Stimulated activated CD4-positive, alpha-beta T cell treated with anti-CD3 and anti-CD28 coated beads, Interleukin-15, amount 100 ng/mL, for 48 hours (primary cell): ENCODE measurements at places on chromosomes 2 and 18.

GRCh38 chr2:73614997-73615396 is 27.2 kb downstream of the NAT8 start:
- no peak for DNase-seq

GRCh38 chr2:4973973-4974372 is 718.2 kb upstream of the SOX11 start:
- no peak for DNase-seq

- DNase-seq = no peak
Observed at GRCh38 chr18:37289423-37289822, 276.2 kb downstream of the CELF4 start.

DNA sequence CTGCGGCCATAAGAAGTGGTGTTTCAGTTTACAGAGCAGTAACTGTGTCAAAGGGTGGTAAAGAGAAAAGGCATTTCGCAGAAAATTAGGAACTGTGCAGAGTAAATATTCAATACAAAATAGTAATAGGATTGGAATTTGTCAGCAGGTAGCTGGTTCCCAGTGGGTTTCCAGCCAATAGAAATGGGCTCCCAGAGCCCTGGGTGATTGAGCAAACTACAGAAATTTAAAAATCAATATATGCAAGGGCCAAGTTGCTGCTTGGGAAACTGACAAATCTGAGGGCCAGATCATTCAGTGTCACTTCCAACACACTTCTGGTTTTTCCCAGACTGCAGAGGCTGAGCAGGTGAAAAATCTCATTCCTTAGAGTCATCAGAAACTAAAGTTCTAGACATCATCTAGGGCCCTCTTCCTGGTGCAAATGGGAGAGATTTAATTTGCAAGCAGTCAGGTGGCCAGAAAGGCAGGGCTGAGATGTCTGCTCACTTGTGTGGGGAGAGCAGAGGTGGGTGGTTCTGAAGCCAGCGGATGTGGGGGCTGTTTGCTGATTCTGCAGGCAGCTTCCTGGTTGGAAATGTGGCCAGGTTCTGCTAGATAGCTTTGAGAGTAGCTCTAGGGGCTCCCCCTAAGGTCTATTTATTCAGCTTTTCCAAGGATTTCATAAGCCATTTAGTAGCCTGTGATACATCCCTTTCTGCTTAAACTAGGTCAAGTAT is 182.4 kb downstream of the NCK2 start:
- no peak for DNase-seq

GRCh38 chr18:23837591-23837990 is 148.3 kb downstream of the LAMA3 start:
- DNase-seq = no peak

DNA sequence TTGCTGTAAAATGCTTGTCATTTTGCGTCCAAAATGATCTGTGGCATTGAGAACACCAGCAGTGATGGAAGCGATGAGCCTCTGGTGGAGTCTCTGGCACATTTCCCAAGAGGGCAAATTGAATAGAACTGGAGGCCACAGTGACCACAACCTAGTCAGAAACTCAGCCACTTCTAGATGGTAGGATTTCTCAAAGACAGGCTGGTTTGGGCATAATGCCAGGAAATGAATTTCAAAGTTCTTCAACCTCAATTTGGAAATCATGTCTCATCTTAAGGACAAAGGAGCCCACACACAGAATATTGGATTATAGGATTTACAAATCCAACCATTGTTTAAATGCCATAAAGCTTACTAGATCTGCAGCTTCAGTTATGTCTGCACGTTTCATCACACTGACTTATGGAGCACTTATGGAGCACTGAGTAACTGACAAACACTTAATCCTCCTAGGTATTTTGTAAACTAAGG is 132.1 kb downstream of the COL6A3 start:
- no peak for DNase-seq

DNA sequence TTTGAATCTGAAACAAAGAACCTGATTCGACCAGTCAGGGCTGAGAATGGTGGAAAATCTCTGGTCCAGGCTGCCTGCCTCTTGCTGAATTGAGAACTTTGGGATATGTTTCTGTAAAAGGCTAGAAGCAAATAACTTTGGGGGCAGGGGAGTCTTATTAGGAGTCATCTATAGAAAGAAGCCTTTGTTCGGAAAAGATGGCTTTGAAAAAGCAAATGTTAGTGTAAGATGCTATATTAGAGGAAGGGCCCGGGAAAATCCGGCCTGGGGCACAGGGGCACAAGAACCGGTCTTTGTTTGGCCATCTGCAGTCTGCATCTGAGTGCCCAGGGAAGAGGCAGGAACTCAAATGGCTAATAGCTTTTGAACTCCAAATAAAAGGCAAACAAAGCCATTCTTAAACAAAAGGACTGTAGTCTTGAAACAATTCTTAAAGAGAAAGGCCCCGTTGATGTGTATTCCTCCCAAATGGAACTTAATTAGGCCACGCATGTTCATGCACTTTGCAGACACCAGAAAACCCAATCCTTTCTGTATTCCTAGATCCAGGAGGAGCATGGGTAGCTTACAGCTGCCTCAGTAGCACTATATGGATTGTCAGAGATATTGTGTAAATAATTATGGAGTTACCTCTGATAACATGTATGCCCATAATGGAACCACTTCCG is 180.0 kb upstream of the ARL4C start:
- DNase-seq = no peak

GRCh38 chr2:23557455-23557854 is 172.5 kb downstream of the KLHL29 start:
- no peak for DNase-seq

- DNase-seq = no peak
Observed at GRCh38 chr2:46570396-46570795, 91.0 kb downstream of the TMEM247 start.

GRCh38 chr2:128321784-128322714 is 3.4 kb upstream of the HS6ST1 start:
- DNase-seq = peak; percentile 58

DNA sequence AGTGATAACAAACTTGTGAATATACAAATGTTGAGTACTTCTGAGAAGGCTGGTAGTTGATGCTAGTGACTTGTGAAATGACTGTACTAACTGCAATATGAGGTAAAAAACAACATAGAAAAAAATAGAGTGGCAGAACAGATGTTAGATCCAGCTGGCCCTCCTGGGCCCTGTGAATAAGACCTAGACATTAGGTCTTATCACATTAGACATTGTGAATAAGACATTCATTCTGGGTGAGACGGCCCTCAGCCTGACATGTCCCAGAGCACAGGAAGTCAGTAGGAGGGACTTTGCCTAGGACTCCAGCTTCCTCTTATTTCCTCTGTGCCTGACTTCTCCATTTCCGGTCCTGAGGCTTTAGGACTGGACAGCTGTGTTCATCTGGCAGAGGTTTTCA is 22.9 kb downstream of the DOK1 start:
- no peak for DNase-seq

GRCh38 chr2:138949517-138949916 is 169.3 kb upstream of the NXPH2 start:
- DNase-seq = no peak

DNA sequence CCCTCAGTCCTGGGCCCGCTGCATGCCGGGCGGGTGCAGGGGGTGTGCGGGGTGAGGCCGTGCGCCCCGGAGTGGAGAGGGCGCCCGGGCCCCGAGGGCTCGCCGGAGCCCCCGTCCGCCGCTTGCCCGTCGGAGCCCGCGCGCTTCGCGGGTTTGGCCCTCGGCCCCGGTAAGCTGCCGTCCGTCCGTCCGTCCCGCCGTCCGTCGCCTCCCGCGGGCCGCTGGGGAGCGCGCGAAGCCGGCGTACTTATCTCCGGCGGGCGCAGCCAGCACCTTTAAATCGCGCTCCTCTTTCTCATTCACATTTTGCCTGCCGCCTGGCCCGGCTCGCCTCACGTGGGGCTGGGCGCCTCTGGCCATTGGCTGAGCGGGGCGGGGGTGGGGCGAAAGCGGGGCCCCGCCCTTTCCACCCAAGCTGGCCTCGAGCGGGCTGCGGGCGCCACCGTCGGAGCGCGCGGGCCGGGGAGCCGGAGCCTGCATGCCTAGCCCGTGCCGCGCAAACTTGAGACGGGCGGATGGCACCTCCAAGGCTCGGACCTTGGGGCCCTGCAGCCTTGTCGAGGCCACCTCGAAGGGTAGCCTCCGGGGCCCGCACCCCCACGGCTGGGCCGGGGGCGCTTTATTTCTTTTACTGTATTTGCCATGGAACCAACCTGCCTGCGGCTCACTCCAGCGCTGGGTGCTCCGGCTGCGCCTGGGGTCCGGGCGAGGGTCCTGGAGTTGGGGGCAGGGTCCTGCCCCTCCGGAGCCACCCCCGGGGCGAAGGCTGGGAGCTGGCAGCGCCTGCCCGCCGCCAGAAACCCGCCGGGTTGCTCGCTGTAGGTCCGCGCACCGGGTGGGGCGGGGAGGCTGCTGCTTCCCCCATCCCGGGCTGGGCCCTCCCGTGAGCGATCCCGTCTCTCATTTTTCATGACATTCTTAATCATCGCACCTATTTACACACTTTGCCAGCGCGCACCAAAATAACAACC is at the start of gene GBX2:
GBX2 (minus strand) TSS at position 277 of the 971 bp plus-strand sequence. CDS start 415 bp downstream, outside the sequence.
- DNase-seq = no peak

DNA sequence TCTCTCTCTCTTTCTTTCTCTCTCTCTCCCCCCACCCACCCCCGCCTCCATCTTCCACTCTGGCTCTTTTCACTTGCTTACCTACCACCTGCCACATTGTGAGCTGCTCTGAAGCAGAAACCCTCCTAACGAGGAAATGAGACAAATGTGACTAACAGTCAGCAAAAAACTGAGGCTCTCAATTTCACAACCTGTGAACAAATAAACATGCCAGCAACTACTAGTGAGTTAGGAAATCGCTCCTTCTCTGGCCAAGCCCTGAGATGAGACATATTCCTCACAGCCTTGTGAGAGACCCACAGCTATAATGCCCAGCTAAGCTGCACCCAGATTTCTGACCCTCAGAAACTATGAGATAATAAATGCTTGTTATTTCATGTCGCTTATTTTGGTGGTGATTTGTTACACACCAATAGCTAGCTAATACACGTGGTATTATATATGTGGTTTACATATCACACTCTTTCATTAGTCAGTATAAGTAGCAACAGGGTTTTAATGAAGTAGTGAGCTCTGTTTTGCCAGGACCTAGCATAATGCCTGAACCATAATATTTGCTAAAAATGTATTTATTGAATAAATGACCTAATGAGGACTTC is 8.4 kb upstream of the ZNF521 start:
- DNase-seq = no peak

GRCh38 chr2:111698089-111698488 is 185.9 kb downstream of the ANAPC1 start:
- no peak for DNase-seq

GRCh38 chr18:3851159-3851558 is 401.2 kb downstream of the TGIF1 start:
- DNase-seq = no peak

DNA sequence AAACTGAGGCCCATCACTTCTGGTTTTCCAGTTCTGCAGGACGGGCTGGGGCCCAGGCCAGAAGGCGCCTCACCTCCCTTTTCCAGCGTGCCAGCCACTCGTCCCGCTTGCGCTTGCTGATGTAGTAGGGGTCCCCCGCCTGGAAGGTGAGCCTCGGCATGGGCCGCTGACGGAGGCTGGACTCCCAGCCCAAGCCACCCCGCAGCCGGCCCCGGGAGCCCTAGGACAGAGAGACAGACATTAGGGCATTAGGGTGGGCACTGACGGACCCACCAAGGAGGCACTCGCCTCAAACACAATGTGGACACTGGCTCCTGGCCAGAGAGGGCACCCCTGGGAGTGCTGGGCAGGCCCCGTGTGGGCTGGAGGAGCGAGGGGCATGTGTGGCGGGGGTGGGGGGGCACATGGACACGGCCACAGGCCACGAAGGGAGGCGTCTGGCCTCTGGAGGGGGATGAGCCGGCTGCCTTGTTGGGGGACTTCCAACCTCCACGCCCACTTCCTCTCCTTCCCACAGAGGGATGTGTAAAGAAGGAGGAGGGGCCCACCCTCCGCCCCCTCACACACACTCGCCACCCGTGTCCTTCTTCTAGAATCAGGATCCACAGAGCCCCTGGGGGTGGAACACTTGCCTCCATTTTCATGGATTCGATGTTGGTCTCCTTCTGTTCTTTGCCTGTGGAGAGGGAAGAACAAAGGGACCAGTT is 66.7 kb downstream of the DNMT3A start:
- DNase-seq = no peak

DNA sequence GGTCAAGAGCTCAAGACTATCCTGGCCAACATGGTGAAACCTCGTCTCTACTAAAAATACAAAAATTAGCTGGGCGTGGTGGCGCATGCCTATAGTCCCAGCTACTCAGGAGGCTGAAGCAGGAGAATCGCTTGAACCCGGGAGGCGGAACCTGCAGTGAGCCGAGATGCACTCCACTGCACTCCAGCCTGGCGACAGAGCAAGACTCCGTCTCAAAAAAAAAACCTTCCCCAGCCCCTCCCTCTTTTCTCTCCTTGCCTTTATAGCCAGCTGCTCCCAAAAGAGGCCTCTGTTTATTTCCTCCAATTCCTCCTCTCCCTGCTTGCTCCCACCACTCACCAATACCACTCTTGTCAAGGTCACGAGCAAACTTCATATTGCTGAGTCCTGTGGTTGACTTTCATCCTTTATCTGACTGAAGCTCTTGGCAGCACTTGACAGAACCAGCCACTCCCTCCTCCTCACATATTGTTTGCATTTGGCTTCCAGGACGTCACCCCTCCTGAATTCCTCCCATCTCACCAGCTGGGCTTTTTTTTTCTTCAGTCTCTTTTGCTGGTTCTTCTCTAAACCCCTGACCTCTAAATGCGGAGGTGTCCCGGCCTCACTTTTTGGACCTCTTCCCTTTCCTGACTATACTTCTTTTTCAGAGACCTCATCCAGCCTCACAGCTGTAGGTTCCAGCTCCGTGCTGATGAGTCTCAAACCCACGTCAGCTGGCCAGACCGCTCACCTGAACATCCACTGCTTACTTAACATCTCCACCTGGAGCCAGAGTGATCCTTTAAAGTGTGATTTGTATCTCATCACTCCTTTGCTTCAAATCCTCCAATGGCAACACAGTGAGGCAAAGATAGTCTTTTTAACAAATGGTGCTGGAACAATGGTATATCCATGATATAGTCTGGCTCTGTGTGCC is 84.6 kb upstream of the CAB39 start:
- no peak for DNase-seq

- no peak for DNase-seq
Observed at GRCh38 chr2:100399714-100400113, 17.8 kb downstream of the CHST10 start.
